Activated CD8-positive, alpha-beta memory T cell treated with anti-CD3 and anti-CD28 coated beads for 48 hours (primary cell): ENCODE measurements at places on chromosomes 3 and 15.

DNA sequence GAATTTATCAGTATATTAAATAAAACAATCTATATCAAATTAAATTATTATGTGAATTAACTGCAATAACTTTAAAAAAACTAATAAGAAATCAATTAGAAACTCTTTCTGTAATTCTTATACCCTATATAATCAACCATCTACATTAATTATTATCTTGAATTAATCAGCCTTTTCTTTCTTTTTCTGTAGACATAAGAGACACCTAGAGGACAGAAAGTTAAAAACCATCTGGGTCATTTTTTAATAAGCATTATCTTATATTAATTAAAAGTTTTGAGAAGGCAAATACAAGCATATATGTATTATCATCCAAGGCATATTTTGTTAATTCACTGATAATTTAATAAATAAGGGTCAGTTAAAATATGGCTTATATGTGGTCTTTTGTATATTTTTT lies 24.2 kb upstream of the SLC25A26 start:
- DNase-seq, result no peak

GRCh38 chr3:62361261-62361660 lies 12.1 kb downstream of the FEZF2 start:
- no peak for DNase-seq

- no peak for DNase-seq
Measured at GRCh38 chr3:146277953-146278631, 27.2 kb upstream of the PLSCR4 start.

DNA sequence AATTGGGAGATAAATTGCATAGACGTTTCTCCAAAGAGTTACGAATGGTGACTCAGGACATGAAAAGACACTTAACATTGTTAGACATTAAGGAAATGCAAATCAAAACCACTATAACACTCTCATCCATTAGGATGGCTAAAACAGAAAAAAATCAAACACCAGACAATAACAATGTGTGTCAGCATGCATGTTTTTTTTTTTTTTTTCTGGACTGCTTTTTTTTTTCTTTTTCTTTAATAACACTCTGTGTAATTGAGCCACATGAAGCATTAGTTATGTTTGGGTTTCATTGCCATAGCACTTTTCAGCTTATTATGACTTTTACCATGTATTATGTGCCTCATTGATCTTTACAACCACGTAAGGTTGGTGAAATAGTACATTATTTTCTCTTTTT lies 95.0 kb downstream of the NFKBIZ start:
- DNase-seq, result no peak

DNA sequence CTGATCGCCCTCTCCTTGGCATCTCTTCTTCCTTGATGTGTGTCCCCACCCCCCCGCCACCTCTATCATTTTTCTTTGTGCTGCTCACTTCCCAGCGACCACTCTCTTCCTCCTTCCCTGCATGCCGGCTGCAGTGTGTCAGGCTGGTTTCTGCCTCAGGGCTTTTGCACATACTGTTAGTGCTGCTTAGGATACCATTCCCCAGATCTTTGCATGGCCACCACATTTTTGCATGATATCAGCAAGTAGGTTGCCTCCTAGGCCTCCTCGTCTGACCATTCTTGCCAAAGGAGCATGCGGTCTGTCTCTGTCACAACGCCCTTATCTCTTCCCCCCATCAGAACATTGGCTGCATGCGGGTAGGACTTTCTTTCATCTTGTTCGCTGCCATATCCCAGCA lies 12.5 kb downstream of the FBLN2 start:
- no peak for DNase-seq

DNA sequence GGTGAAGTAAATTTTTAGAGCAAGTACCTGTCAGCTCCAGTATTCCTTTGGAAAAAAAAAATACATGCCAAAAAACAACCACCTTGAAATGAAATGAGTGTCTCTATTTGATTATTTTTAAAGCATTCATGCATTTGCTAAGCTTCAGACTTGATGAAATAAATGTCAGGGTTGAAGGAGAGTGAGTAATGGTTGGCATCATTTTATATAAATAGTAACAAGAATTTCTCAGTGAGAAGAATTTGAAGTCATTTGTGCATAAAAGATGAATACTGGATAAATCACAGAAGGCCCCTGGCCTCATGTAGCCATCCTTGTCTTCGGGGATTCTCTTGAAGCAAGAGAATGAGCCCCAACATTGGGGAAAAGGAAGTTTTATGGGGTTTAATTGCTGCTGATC lies 318.4 kb downstream of the LPP start:
- DNase-seq, result no peak

DNA sequence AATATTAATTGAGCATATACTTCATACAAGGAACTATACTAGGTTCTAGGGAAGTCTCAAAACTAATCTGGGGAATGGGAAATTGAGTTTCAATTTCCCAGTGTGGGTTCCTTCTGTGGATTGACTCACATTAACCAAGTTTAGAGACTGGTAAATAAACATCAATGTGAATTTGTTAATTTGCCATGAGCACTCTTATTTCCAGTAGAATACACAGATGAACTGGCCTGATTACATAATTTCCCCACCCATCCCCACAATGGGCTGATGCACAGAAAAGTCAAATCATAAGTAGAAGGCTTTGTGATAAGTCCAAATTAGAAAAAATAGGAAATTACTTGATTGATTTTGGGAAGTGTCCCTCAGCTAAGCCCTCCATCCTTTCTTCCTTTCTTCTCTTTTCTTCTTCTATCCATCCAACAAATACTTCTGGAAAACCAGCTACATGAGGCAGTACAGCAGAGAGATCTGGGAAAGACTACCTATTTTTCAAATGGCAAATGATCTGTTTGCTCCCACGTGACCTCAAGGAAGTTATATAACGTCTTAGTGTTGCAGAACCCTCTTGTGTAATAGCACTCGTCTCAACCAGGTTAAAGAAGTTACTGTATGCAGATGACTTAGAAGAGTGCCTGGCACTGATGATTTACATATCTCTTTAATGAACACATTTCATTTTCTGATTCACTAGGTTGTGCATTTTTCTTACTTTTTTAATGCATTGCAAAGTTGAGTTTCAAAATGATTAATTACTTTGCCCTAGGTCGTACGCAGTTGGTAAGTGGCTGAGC lies 312.3 kb downstream of the SV2B start:
- DNase-seq, result no peak

DNA sequence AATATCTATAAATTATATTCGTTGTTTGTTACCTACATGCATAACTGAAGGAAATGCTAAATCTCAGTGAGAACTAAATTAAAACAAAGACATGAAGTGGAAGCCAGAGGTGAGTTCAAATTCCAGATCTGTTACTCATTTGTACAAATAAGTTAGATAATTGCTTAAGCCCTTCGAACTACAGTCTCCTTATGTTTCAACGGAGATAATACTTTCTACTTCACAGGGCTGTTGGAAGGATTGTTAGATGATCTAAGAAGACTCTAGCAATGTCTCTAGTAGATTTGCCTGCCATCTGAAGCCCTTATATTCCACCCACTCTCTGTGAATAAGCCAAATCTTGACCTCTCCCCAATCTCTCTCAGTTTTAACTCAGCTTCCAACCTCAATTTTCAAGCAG lies 125.8 kb downstream of the P2RY1 start:
- DNase-seq, result no peak

- DNase-seq, result no peak
Measured at GRCh38 chr3:66593978-66594377, 93.2 kb upstream of the LRIG1 start.

DNA sequence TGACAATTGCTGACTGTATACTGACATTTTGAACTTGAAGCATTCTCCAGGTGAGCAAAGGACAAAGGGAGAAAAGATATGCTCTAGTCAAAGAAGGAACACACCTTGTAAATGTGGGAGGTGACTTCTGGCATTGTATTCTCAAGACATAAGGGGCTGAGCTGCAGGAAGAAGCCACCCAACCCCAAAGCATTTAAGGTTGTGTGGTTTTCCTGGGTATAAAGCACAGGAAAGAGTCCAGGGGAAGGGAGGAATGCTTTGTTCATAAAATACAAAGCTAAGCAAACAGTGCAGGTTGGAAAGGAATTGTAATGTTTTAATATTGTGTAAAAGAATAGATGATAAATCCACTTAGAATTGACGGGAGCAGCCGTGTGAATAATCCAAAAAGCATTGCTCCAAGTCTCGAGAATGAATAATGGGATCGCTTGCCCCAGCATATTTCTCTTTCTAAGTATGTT lies 102.4 kb upstream of the LRIG1 start:
- DNase-seq, result no peak

GRCh38 chr3:107824822-107825371 lies 265.9 kb downstream of the CD47 start:
- no peak for DNase-seq

DNA sequence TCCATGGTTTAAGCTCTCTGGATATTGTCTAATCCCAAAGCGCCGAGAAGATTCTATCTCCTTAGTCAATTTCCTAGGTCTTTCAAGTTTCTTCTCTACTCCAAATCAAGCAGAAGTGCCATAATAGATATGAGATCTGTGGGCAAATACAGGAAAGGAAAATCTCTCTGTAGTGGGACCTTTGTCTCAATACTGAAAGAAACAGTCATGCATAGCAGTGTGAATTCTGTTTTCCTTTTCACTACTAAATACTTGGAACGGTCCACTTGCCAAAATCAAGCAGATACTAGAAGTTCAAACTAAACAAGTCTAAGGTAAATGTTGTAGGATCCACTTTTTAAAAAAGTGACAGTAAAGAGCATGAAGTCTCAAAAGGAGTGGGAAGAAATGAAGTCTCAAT lies 236.6 kb downstream of the ZMAT3 start:
- DNase-seq, result no peak

DNA sequence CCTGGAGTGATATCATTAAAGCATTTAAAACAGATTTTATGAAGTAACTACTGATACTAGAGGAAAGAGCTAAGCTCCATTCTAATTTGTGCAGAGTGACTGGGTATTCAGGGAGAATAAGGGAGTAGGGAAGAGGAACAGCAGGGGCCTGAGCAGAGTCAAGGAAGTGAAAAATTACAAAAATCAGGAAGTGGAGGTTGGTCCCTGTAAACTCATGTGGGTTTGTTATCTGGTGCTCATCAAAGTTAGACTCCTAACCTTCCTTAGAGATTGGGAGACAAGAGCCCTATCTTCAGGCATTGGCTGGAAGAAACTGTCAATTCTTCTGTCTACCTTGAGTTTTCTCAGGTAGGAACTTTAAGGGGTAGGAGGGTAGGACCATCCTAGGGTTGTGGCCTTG lies 82.5 kb downstream of the NEK11 start:
- DNase-seq, result no peak

- DNase-seq, result no peak
Measured at GRCh38 chr3:132629928-132630327, 29.7 kb downstream of the ACAD11 start.

- DNase-seq, result no peak
Measured at GRCh38 chr15:64466408-64467141, 6.2 kb downstream of the ZNF609 start.

GRCh38 chr15:100158356-100158755 lies 183.4 kb downstream of the ADAMTS17 start:
- DNase-seq, result no peak

- no peak for DNase-seq
Measured at GRCh38 chr15:59330649-59331048, 42.0 kb downstream of the MYO1E start.

DNA sequence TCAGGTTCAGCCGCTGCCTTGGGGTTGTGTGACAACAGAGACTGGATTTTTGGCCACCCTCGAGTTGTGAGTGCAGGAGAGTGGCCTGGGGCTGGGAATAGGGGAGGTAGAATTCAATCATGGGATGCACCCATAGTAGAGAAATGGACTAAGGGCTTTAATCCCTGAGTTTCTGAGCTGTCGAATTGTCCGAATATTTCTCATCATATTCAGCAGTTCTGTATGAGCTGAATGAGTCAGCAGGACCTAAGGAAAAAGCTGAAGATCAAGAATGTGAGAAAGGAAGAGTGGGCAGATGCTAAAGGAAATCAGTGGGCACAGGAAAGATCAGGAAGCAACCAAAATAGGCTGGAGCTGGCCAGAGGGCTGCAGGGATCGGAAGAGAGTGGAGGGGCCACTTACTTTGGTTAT lies 44.4 kb upstream of the SACM1L start:
- no peak for DNase-seq

DNA sequence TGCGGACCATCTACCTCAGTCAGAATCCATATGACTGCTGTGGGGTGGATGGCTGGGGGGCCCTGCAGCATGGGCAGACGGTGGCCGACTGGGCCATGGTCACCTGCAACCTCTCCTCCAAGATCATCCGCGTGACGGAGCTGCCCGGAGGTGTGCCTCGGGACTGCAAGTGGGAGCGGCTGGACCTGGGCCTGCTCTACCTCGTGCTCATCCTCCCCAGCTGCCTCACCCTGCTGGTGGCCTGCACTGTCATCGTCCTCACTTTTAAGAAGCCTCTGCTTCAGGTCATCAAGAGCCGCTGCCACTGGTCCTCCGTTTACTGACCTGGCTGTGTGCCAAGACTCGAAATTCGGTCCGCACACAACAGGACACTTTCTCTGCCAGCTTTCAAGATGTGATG lies 21.9 kb downstream of the NRROS start:
- no peak for DNase-seq

DNA sequence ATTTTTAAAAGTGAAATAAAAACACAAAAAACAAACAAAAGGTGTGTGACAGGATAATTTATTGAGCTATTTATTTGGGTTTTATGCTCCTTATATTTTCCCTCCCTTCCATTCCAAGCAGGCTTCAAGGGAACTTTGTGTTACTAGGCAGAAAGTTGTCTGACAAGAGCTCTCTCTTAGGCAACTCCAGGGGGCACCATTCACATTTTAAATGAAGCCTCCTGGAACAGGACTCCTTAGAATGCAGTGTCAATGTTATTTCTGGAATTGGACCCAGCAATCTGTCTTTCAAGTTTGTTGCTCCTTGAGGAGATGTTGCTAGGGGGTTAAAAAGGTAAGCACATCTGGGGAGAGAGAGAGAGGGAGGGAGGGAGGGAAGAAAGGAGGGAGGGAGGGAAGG lies 5.4 kb upstream of the RFX7 start:
- DNase-seq, result no peak

GRCh38 chr15:28080386-28080785 lies 18.7 kb downstream of the OCA2 start:
- DNase-seq, result no peak

DNA sequence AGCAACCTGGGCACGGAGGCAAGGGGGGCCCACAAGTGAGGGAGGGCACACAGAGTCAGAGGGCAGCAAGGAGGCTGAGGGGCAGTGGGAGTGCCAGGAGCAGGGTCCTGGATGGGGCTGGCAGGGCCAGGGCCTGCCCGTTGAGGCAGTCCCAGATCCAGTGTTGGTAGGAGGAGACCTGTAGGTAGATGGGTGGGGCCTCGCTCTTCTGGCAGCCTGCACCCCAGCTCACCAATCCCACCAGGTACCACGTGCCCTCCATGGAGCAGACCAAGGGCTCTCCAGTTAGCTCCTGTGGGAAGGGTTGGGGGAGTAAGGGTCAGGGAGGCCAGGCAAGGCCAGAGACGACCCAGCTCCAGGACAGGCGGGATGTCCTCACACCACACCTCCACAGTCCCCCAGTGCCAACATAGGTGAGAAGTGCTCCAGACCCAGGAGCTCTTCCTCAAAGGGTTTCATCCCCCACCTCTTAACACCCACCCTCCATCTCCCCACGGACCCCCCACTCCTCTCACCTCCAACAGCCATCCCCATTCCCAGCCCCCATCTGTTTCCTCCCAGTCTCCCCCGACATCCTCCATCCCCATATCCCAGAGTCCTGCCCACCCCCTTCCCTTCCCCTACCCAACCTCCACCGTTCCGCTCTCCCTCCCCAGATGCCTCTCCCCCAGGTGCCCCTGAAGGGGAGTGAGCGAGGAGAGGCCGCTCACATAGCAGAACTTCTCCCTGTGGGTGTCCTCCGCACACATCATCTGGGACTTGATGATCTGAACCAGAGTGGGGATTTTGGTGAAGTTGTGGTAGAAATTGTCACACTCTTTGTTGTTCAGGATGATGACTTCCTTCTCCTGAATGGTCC lies 5.2 kb downstream of the PRSS50 start:
- no peak for DNase-seq

GRCh38 chr3:50371133-50371685 lies 11.9 kb upstream of the TMEM115 start:
- no peak for DNase-seq
